ENCODE measurements at places on chromosomes 1 and 21.
A peak's percentile ranks its signal among the peaks of the same experiment; 100 is the strongest.

GRCh38 chr1:230126529-230127104 is 59.6 kb downstream of the GALNT2 start:
- no peak for DNase-seq

DNA sequence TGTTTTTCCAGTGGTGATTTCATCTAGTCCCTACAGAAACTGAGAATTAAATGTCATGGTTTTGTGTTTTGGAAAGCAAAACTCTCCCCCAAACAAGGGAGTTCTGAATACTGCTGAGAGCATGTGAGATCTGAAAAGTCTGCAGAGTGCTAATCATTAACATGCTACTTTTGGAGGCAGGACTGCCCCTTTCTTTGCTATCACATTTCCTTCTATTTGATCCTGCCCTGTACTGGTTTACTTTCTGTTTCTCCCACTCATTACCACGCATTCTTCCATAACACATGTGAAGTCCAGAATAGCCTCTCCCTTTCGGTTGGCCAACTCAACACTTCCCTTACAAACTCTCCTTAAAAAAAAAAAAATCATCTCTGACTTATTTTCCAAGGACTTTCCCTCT is 63.6 kb downstream of the GADD45A start:
- DNase-seq, result no peak

DNA sequence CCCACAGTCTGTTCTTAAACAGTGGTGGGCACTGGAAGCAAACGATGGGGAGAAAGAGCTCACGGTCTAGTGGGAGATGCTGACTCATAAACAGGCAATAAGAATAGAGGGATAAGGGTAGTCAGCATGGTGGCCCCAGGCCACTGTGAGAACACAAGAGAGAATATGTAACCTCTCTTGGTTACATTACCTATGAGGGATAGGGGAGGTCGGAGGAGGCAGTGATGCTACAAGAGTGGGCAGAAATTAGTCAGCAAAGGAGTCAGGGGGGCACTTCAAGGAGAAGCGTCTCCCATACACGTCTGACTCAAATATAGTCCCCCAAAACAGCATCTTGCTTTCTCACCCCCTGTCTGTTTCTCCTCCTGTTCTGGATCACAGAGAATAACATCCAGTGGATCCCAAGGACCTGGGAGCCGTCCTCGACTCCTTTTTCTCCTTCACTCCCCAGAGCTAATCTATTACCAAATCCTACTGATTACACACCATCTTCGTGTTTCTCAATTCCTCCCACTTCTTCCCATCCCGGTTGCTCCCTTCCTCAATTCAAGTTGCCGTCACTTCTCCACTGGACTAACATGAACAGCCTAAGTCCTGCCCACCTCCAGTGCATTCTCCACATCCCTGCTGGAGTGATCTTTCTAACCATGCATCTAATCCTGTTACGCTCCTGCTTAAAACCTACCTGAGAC is 2.1 kb downstream of the SLAMF8 start:
- DNase-seq, result no peak

DNA sequence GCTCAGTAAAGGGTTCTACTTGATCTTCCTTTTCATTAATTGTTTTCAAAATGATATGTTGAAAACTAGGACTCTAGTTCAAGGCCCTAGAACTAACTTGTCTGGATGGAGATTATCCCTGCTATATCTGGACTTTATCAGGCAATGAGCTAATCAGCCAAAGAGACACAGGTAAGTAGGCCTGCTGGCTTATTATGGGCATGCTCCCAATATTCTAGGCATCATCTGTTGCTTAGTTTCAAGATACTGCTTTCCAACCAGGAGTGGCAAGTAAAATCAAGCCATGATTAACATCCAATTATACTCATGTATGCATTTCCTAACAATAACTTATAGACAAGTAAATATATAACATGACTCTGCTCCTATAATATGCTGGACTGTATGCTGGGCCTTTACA is 4.2 kb downstream of the DNASE2B start:
- no peak for DNase-seq

DNA sequence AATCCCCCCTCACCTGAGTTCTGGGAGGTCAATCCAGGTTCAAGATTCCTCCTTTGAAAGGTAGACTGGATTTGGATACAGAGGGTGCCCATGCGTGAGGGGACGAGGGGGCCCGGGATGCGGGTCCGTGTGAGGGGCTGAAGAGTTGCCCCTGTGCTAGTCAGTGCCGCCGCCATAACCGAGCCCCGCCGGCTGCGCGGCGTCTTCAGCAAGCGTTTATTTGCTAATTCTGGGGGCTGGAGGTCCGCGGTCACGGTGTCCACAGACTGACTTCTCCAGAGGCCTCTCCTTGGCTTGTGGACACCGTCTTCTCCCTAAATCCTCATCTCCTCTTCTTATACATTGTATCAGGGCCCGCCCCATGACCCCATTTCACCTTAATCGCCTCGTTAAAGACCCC is 20.9 kb upstream of the SAMD11 start:
- no peak for DNase-seq

GRCh38 chr1:220149742-220150141 is 55.8 kb downstream of the IARS2 start:
- DNase-seq, result no peak

DNA sequence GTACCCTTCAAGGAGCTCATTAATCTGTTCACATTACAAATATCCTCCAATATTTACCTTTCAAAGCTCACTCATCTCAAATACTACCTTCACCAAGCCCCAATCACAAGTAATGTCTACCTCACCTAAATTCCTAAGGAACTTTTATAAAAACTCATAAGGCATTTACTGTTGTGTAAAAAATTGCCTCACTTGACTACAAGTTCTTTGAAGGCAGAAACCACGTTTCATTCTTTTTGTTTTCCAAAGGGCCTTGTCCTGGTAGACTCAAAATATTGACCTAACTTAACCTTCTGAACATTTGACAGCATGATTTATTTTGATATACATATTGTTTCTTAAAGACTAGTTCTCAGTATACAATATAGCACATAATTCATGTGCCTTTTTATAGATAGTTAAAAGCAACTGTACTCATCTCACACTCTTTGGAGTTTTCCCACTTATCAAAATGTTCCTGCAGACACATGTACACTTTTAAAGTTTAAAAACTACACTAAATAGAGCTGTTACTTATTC is 2.5 kb downstream of the USP33 start:
- no peak for DNase-seq

DNA sequence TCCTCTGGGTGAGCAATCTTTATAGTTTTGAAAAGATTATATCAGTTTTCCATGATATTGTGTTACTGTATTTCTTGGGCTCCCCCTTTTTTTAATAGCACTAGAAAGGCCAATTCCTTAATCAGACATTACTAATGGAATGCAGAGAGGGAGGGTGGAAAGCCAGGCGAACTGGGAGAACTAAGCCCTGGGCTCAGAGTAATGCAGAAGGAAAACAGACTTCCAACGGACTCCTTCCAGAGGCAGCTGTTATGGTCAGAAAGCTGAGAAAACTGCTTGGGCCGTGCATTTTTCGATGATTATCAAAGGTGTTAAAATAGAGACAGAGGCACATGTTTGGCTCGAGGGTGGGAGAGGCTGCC is 206.3 kb downstream of the FOXD2 start:
- DNase-seq, result no peak

DNA sequence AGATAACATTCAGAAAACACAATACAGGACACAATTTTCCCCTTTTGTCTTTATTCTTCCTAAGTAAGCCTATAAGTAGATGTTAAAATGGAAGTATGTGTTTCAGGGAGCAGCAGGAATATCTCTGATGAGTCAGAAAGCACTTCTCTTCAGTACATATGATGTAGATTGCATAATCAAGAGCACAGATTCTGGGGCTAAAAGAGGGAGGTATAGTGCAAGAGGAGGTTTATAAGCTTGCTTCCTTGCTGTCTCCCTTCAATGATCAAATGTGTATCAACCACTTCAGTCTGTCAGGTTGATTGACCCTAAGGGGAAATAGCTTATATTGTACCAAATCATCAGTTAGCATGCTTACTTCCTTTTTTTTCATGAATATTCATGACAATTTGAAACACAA is 822.8 kb downstream of the BRINP3 start:
- DNase-seq, result no peak

GRCh38 chr1:235329139-235329902 is 951 bp downstream of the GGPS1 start:
- DNase-seq, result peak; percentile 57

GRCh38 chr1:204983881-204984280 is 59.1 kb upstream of the CNTN2 start:
- DNase-seq, result no peak

GRCh38 chr1:226569879-226570547 is 21.4 kb downstream of the STUM start:
- peak; percentile 43 for DNase-seq

DNA sequence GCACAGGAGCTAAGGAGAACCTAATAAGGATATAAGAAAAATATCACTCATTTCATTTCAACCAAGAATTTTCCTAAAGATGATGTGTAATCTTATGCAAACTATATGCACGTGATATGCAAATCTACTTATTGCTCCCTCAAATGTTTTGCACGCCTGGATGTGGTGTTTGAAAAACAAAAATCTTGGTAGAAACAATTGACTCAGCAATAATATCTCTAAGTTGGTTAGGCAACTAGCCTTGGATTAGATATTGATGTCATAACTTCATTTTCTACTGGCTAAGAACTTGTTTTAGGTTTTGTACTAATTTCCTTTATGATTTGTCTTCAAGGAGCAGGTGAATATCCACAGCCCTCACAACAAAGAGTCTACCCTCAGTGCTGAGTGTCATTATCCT is 164.6 kb downstream of the TM2D1 start:
- DNase-seq, result no peak

DNA sequence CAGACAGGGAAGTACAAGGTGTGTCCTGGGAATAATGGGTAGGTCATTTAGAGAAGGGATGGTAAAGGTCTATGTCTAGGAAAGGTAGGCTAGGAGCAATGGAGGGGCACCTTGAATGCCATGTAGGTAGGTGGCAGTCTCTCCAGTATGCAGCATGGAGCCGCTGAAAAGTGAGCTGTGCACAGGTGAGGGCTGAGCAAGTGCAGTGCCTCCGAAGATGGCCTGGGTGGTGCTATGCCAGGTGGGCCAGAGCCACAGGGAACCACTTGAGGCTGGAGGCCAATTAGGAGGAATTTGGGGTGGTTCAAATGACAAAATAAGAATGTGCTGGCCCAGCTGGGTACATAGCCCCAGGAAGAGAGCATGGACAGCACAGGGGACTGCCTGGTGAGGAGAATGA is 25.0 kb downstream of the RNU5D-1 start:
- DNase-seq, result no peak

DNA sequence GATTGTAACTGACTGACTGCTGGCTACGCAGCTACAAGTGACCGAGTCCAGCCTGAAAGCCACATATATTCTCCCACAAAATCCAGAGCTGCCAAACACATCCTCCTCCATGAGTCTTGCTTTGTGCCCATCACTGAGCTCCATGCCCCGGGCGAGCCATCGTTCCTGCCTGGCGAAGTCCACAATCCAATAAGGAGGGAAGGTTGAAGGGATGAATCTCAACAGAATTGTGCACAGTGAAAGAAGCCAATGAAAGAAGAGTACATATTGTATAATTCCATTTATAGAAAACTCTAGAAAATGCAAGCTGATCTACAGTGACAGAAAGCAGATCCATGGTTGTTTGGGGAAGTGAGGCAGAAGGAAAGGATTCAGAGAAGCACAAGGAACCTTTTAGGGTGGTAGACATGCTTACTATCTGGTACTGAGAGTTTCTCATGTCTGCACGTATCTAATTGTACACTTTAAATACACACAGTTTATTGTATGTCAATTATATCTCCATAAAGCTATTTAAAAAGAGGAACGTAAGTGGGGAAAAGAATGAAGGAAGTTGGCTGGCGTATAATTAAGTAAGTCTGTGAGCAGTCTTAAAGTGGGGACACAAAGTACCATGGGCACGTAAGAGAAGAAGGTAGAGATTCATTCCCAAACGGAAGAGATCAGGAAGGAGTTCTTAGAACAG is 115.9 kb upstream of the JUN start:
- DNase-seq, result no peak

DNA sequence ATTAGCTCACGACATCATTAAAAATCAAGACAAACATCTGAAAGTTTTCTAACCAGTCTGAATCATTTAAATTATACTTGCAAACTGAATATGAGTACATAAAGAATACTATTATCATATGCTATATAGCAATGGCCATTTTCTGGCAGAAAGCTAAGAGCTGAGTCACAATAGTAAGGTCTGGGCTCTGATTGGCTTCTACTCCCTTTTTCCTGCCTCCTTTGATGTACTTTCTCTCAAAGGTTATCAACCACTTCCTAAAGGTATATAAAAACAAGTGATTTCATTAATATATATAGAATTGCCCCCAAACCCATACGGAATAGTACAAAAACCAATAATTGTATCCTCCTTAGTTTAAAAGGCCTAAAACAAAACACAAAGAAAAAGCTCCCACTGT is 7.0 kb downstream of the KCNA3 start:
- no peak for DNase-seq

DNA sequence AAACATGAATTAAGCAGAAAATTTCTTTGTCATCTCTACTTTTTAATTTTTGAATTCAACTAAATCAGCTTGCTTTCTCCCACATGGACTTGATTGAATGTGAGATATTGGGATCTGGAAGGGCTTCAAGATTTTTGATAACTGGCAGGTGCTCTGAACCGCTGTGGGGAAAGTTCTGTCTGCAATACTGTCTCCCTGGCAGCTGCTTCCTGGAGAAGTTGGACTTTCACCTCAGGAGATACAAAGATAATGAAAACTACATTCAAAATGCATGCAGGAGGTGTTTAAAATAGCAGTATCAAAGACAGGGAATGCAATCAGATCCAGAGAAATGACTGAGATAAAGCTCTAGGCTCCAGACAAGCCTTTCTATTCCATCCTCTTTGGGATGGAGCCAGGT is 338.3 kb downstream of the NEGR1 start:
- no peak for DNase-seq

GRCh38 chr1:204278958-204279357 is 65.2 kb upstream of the GOLT1A start:
- no peak for DNase-seq

GRCh38 chr21:26377111-26377694 is 195.9 kb downstream of the CYYR1 start:
- no peak for DNase-seq

GRCh38 chr1:222373831-222374602 is 173.9 kb downstream of the HHIPL2 start:
- DNase-seq, result no peak

GRCh38 chr1:183862967-183863366 is 58.0 kb downstream of the RGL1 start:
- DNase-seq, result no peak

- DNase-seq, result no peak
Observed at GRCh38 chr1:18417316-18418269, 63.1 kb upstream of the KLHDC7A start.

GRCh38 chr1:29258976-29259801 is 22.9 kb downstream of the PTPRU start:
- no peak for DNase-seq

- DNase-seq, result no peak
Observed at GRCh38 chr1:202217951-202218350, 24.4 kb downstream of the LGR6 start.

Data from stimulated activated naive CD8-positive, alpha-beta T cell treated with anti-CD3 and anti-CD28 coated beads, Interleukin-15, Interleukin-2, amounts not matched to agents 100 U/mL and 50 U/mL, for 24 hours (primary cell).